Camera-type eye (tissue), 1 donor: ENCODE measurements at places on chromosomes 7 and 10. TPM values are rescaled to one million over a fixed set of nuclear protein-coding genes. Genes with fewer than 3 reads are reported as not detected.

The STOX1 gene
- 7.4 TPM for total RNA-seq

The TRIM8 gene
- total RNA-seq, result 105 TPM

The GPR158 gene
- 4.9 TPM for total RNA-seq

The OR9A4 gene
- 0.71 TPM for total RNA-seq
